ENCODE measurements at places on chromosomes 7 and 10. TPM values are rescaled to one million over a fixed set of nuclear protein-coding genes. Genes with fewer than 3 reads are reported as not detected.

CRHR2 gene
- total RNA-seq: 1.1 TPM

PTTG1IP2 gene
- total RNA-seq: not detected

ZNF789 gene
- total RNA-seq: 25.3 TPM

CYP26C1 gene
- 0.16 TPM for total RNA-seq

FKBP6 gene
- not detected for total RNA-seq

PRLHR gene
- total RNA-seq: 4.1 TPM

TUBAL3 gene
- total RNA-seq: not detected

- no peak for DNase-seq
These were observed 74.5 kb downstream of the VWDE start for GRCh38 chr7:12328888-12329770.

DNA sequence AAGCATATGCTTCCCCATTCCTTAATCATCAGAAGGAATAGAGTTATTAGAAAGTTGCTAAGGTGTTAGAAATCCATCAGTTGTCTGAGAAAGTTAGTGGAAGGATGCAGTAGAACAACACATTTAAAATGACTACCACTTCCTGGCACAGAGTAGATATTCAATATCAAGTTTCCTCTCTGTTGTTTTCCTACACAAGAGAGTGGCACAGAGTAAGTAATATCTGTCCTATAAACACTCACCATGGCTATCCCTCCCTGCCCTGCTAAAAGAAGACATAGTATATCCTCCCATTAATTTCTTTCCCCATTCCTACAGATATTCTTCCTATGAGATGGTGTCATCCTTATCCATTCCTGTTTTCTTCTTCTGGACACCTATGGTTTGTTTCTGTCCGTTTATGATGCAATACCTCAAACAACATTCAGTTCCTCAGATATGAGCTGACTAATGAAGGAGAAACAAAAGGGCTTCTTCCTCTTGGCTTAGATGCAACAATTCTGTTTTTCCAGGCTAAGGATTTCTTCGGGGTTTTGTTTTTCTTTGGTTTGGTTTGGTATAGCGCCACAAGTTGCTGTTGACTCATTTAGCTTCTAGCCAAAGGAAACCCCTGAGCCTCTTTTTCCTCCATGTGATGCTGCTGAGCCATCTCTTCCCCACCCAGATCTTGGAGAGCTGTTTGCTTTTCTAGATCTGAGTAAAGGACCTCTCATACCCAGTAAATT lies 32.9 kb upstream of the BPGM start:
- DNase-seq: no peak

DNA sequence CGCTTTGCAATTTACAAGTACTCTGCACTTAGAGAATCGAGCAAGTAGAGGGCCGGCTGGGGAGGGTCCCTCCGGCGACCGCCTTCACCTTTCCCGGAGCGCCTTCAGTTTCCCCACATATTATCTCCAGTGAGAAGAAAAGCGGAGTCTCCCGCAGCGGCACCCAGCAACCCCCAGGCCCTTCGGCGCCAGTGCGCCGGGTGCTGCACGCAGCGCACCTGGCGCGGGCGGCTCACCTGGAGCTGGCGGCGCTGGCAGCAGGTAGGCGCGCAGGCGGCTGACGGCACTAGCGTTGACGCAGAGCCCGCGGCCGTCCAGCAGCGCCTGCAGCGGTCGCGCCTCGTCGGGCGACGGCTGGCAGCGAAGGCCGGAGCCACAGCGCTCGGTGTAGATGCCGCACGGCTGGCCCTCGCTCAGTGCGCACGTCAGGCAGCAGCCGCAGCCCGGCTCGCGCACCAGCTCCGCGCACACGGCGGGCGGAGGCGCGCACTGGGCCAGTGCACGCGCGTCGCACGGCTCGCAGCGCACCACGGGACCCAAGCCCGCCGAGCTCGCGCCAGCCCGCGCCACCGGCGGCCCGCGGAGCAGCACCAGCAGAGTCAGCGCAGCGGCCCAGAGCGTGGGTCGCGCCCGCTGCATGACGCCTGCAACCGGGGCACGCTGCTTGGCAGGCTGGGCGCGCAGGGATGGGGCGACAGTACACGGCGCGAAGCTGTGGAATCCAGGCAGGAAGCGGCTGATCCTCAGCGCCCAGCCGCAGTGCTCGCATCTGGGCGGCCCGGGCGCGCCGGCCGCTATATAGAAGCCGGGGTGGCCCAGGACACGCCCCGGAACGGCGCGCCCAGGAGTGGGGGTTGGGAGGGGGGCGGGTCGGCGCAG lies at the start of gene IGFBP3:
TSS of gene IGFBP3 (minus strand) at position 771 of the 879 bp plus-strand sequence. CDS start at position 639, 132 bp downstream.
- peak; percentile 37 for DNase-seq

DNA sequence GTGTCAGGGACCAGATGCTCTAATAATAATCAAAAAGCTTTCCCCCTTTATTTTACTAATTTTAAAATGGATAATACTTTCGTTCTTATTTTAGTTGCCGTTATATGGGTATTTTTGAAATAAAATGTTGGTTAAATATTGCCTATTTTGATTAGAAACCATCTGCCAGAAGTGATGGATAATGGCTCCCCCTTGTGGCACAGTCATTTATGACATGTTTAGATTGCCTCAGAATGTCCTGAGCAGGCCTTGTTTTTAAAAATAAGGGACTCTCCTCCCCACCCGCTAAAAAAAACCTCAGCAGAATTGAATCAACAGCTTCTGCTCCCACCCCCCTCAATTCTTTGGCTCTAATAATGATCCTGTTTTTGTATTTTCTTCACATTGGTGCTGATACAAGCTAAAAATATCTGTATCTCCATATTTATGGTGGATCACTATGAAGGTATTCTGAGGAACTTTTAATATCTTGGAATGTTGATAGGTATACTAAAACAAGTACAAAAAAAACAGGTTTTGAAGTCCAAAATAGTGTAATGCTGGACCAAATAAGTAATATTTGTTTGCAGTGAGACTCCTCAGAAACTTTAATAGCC lies 38.8 kb downstream of the TMEM60 start:
- DNase-seq: peak; percentile 20

DNA sequence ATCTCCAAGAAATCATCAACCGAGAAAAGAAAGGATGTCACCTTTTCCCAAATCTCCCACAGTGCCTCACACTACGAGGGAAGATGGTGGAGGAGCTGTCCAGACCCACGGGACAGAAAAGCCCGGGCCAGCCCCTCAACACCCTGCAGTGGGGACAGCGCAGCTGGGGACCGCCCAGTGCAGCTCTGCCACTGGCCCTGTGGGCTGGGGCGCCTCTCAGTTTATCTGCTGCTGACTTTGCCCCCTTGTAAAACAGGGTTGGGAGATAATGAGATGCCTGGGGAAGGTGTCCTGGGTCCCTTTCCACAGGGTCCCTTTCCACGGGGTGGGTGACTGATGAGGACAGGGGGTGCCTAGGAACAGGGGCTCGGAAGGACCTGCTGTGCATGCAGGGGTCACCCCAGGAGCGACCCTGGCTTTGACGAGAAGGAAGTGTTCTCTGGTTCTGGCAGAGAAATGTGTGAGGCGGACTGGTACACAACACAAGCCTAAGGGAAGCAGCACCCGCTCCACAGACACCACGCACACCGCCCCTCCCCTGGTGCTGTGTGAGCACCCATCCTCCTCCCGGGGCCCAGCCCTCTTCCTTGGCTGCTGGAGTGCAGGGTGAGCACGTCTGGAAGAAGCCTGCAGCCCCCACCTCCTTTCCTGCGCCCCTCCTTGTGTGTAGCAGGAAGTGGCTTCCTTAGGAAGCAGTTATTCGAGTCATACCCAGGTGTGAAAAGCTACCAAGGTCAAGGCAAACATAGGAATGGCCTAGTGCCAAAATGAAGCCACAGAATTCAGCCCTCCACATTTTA lies 339.9 kb downstream of the DNAJB6 start:
- no peak for DNase-seq

- no peak for DNase-seq
These were observed 43.4 kb downstream of the OAT start for GRCh38 chr10:124375353-124375614.

- DNase-seq: no peak
These were observed 2.5 kb upstream of the MAP3K8 start for GRCh38 chr10:30431435-30431911.

DNA sequence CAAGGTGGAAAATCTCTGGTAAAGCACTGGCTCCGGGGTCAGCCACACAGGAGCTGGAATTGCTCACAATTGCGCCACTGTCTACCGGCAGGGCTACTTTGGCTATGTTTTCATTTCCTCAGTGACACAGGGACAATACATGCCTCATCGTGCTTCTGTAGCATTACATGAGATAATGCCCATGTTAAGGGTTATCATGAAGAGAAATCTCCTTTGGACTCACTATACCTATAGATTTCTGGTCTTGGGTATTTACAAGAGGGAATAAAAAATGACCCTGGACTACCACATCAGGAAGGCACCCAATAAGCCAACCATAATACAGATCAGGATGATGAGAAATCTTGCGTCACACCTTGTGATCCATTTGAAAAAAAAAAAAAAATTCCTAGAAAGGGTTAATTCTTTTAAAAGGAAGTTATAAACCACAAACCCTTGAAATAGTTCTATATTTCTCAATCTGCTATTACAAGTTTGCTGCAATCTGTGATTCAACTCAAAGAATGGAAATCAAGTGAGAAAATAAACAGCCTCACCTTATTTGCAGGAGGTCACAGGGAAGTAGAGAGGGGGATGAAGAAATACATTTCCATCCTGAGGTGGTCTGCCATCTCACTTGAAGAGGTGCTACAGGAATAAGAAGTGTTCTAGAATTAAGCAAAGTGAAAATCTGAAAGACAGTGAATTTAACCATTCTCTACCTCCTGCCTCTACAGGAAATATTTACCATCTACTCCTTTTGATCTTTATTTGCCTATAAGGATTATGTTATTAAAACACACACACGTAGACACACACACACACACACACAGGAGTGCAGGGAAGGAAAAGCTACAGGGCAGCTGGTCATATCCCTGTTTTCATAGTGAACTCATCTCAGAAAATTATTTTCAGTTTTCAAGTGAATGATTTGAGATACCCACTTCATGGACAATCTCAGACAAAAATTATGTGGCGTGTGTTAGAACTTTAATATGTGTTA lies 231.3 kb upstream of the CELF2 start:
- DNase-seq: no peak

DNA sequence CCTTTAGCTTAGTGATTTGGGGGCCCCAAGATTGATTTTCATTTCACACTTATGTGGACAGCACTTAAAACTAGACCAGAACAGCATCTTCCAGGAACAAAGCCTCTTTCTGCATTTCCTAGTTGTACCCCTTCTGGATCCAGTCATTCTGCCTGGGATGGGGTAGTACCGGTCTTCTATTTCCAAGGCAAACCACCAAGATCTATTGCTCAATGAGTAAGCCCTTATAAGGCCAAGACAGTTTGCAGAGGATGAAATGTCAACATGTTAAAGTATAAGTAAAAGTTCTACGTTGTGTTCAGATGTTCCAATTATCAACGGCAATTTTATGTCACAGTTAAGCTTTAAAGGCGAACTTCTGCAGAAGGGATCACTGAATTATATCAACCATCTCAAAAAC lies 106.9 kb upstream of the ZNF746 start:
- DNase-seq: no peak

DNA sequence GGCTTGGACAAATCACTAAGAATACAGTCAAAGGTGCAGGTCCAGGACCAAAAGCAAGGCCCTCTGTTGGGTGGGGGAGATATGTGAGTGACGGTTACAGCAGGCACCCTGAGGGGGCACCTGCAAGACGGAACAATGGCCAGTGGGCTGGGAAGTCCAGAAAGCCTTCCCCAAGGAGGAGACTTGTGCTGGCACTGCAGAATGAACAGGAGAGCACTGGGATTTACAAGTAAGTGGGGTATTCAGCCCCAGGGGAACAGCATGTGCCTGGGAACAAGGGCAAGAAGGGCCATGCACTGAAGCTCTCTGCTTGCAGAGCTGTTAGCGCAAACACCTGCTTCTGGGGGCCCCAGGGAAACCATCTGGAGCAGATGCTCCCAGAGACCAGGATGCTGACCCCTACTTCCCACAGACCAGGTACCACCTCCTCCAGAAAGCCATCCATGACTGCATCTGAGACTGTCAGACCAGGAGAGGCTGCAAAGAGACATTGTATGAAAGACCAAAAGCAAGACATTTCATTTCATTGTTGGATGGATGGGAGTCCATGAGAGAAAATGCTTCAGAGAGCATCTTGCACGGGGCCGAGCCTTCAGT lies 24.6 kb upstream of the ZMIZ1 start:
- DNase-seq: no peak

GRCh38 chr10:88886557-88886956 lies 6.5 kb downstream of the STAMBPL1 start:
- no peak for DNase-seq

DNA sequence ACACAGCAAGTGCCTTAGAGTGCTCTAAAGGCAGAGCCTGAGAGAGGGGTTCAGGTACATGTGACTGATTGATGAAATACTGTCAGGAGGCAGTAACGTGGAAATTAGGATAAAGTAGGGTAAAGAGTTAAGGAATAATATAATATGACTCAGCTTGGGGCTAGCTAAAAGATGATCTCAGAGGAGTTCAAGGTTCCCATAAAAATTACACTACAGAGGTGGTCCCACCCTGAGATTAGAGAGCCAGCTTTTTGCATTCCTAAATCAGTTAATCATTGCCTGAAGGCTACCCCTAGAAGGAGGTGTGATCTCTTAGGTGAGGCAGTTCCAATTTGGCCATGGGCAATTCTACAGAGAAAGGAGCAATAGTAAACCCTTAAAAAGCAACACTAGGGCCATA lies 5.8 kb downstream of the LIPJ start:
- DNase-seq: no peak

DNA sequence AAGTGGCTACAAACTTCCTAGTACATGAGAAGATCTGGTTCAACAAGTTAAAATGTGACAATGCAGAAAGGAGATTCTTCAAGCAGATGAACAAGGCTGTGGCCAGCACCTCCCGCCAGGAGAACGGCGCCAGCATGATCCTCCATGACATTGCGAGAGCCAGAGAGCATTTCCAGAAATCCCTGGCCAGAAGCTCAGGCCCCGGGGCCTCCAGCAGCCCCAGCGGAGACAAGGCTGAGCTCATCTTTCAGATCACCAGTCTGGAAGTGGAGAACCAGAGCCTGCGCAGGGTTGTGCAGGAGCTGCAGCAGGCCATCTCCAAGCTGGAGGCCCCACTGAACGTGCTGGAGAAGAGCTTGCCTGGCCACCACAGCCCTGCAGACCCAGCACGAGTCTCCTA lies 40.1 kb upstream of the ZNF273 start:
- DNase-seq: no peak

GRCh38 chr7:141586878-141587277 lies 35.7 kb downstream of the AGK start:
- no peak for DNase-seq

DNA sequence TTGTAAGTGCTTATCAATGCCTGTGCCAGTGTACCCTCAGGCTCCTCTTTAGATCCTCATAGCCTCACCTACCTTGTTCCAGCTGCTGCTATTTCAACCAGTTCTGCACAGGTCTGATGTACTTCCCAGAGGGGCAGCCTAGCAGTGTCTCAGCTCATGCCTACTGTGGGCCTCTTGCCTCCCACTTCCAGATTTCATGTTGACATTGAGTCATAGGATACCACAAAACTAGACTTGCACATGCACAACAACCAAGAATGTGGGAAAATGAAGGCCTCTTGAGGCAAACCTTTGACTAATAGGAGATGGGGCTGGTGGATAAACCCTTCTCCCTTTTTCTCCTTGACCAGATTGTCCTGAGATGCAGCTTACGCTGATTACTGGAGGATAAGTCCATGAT lies 31.0 kb downstream of the PON3 start:
- DNase-seq: no peak

Data from occipital lobe (tissue), 3 donors.